NB4 (cell line): ENCODE measurements at places on chromosomes 5 and 9.

DNA sequence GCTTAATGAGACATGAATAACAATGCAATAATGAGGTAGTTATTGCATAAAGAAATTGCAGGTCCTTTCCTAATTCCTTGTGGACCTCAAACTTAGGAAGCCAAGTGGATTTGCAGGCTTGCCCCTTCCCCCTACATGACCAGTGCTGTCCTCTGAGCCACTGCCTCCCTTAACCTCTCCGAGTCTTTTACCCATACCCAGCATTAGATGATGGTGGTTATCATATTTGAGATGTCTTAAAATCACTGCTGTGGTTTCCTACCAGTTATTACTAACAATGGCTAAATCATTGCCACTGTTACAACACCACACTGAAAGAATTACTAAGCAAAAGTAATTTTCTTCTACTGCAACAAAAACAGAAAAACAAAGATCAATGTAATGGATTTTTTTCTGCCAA, 170.8 kb downstream of the EDIL3 start:
- DNase-seq: no peak

- peak; percentile 87 for DNase-seq
These were observed 531.6 kb upstream of the CLINT1 start for GRCh38 chr5:158390577-158390976.

- DNase-seq: peak; percentile 42
These were observed 513 bp downstream of the FAM193B start for GRCh38 chr5:177553671-177554429.

DNA sequence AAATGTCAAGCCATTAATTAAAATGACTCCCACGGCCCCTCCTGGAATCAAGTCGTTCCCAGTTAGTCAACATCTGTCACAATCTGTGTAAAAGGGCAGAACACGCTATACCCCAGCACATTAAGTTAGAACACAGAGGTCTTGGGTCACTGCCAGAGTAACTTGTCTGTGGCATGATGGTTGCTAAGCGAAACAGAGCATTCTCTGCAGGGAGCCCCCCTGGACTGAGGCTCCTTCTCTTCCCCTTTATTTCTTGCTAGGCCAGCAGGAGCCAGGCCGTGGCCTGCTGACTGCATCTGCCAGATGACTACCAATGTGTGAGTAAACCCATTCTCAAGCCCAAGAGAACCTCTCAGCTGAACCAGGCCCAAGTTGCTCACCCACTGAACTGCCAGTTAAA, 51.9 kb upstream of the ZBED3 start:
- DNase-seq: no peak

GRCh38 chr5:140965905-140966292, 377 bp upstream of the PCDHAC2 start:
- DNase-seq: no peak

DNA sequence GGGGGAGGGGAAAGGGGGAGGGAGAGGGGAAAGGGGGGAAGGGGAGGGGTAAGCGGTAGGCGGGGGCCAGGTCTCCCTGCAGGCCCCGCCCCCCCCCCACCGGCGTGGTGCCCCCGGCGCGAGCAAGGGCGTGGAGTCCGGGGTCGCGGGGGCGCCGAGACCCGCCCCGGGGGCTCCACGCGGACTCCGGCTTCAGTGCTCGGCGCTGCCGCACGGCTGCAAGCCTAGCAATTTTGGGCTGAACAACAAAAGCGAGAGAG, 10.8 kb downstream of the C9orf50 start:
- no peak for DNase-seq

DNA sequence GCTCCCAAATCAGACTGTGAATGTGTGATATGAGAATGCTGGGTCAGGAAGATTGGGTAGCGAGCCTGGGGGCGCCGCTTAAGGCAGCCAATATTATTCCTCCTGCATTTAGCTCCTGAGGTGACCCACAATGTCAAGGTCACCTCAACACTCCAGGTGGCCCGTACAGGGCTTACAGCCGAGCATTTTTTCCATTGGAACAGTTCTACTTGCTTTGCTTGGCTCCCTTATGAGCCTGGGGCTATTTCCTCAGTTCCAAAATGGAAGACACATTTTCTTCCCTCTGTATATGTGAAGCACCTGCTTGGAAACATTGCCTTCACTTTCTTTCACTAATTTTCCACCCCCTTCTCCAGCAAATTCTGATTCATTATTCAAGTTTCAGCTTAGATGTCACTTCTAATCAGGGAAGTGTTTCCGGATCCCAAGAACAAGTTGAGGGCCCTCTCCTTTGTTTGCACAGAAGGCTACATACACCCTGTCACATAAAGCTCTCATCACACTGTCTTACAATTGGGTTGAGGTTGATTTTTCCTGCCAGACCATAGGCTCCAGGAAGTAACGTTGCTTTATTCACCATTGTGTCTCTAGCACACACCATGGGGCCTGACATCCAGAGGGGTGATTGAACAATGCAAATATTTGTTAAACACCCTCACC, 330.2 kb downstream of the PIK3R1 start:
- no peak for DNase-seq

DNA sequence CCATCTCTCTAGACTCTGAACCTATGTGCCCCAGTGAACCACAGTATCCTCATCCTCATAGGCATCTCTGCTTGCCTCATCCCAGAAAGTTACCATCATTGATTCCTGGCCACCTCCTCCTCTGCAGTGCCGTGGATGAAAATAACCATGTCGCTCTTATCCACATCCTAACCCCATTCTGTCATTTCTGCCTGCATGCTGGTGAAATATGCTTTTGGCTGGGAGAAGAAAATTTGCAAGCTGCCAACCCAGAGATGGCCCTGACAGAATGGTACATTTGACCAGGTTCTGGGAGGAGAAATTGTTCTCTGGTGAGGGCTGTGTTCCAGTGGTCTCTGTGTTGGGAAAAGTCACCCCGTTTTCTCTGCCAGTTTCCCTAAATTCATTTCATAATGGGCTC, 149.7 kb downstream of the NMUR2 start:
- no peak for DNase-seq

GRCh38 chr5:138927979-138928378, 52.8 kb upstream of the LRRTM2 start:
- DNase-seq: no peak

- no peak for DNase-seq
These were observed 16.0 kb downstream of the ANGPTL2 start for GRCh38 chr9:127106466-127106855.

DNA sequence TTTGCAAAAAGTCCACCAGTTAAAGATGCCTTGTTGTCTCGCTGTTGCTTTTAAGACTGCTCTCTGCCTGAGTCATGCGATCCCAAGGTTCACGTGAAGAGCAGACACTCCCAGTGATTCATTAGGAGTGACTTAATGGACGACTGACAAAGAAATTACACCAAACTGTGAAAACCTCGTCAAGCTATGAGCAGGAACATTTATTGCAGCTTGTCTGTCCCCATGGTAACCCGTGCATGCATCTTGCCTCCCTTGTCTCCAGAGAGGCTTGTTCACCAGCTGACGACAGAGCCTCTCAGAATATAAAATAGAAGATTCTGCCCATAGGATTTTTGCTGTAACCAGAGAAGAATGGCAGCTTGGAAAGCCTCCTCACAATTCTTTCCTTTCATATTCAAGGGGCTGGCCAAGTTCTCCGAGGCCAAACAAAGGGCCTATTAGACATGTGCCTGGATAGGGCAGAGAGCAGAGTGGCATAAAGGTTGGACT, 352.7 kb downstream of the SPOCK1 start:
- DNase-seq: no peak

DNA sequence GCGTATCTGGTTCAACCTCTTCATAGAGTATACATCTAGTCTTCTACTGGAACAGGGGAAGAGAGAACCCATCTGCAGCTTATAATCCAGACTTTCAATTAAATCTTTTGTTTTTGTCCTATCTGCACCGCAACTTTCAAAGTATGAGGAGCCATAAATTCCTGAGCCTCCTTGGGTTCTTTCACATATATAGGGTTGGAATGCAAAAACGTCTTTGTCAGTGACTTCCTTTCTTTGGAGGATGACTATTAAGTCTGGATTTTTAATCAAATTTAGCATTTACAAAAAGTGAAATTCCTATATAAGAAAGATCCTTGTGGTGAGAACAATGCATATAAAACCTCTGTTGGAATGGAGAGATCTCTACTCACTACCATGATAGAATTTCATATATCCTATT, 370.8 kb downstream of the TMEM38B start:
- no peak for DNase-seq

- DNase-seq: no peak
These were observed 11.0 kb upstream of the FAM81B start for GRCh38 chr5:95380103-95380628.

DNA sequence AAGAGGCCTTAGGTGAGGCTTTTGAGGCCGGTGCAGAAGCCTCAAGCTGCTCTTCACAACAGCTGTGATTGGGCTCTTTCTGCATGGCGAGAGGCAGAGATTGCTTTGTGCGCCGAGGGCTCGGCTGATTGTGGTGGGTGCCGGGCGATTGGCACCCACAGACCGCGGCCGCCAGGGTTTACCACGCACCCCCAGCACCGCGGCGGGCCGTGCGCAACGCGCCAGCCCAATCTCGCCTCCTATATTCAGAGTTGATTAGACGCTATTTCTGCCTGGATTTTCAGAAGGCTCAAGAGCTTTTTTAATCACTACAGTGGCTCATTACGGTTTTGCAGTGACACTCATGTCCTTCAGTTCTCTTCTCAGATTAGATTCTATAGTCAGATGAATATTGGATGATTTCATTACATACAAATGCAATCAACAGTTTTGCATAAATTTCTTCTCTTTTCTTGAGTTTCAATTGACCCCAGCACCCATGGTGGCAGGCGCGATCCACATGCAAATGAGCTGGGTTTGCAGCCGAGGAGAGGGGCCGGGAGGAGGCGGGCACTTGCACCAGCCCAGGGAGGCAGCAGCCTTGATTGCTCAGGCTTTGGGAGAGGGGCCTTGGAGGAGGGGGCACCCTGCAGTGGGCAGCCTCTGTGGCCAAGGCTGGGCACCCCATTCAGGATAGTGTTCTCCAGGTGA, 33.8 kb upstream of the PTGS1 start:
- DNase-seq: no peak

DNA sequence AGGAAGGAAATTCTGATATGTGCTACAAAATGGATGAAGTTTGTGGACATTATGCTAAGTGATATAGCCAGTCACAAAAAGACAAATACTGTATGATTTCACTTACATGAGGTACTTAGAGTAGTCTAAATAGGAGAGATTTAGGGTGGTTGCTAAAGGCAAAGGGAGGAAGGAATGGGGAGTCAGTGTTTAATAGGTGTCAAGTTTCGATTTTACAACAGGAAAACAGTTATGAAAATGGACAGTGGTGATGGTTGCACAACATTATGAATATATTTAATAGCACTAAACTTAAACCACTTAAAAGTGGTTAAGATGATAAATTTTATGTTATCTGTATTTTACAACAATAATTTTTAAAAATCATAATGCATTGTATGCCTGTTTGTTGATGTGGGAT, 40.4 kb upstream of the ECM2 start:
- peak; percentile 36 for DNase-seq

DNA sequence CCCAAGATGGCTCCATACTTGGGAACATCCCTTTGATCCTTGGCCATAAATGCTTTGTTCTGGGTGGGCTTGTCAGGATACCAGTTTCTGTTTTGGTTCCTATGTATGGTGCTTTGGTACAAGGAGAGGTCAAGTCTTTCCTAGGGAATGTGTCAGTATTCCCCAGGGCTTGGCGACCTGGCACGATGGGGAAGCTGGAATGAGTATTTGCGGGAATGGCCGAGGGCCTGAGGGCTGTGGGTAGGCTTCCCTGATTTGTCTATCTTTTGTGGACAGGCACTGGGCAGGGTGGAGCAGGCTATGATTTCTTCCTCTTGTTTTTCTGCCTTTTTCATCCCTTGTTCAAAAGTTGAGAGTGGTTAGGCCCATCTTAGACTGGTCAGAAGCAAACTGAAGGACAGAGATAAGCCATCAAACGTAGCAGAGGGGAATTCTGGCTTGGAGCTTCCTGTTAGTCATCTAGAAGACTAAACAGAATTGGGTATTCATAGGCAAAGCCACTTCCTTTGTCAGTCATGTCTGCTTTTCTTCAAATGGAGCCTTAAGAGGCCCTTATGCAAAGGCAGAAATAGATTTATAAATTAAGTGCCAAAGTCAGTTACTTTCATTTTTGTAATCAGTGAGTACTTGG, 13.7 kb downstream of the DOCK2 start:
- DNase-seq: peak; percentile 65

- no peak for DNase-seq
These were observed 46.1 kb upstream of the NEURL1B start for GRCh38 chr5:172594867-172595466.

GRCh38 chr5:73032635-73033034, 76.8 kb downstream of the FCHO2 start:
- no peak for DNase-seq

- DNase-seq: no peak
These were observed 28.9 kb upstream of the GLIS3 start for GRCh38 chr9:4328723-4329122.

- DNase-seq: peak; percentile 38
These were observed 73.4 kb downstream of the FBXO38 start for GRCh38 chr5:148457183-148457620.

DNA sequence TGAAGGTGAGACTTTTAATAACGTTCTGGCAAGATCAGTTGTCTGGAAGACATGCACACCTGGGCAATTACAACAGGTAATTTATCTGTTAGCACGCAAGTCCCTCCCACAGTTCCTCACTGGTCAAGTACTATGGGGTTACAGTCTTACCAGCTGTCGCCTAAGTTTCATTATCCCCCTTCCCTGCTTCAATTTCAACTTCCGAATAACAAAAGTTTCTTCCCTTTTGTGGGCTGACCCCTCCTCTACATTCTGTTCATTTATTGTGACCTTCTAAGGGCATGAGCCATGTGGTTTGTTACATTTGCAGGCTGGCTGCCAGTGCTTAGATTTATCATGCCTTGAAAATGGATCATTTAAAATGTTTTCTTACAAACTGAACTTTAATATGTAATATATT, 16.5 kb downstream of the GAPT start:
- no peak for DNase-seq

DNA sequence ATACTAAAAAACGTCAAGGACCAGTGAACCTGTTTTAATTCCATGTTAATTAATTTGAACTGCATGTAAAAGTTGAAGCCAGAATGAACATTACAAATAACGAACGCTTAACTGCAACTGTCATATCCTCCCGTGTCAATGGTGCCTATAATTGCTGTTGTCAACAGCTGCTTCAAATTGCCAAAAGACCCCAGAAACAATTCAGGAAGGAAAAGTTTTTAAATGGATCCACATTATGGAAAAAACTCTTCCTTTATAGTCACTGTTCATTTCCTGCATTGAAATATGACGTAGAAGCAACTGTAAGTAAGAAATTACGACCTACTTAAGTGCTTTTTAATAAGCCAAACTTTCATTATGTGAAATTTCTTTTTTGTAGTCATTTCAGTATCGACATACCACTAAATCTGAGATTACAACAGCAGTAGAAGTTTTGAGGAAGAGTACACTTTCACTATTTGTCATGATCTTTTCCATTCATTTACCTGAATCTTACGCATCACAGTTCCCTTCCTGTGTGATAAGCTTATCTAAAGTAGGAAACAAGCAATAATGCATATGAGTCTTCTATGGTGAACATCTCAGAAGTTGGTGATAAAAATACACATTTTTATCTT, 37.8 kb downstream of the MEF2C start:
- DNase-seq: no peak

- DNase-seq: no peak
These were observed 15.1 kb downstream of the MACROH2A1 start for GRCh38 chr5:135383803-135384495.

GRCh38 chr5:172558076-172558976, 82.7 kb upstream of the NEURL1B start:
- DNase-seq: no peak
